ENCODE measurements at places on chromosomes 5 and 9.

DNA sequence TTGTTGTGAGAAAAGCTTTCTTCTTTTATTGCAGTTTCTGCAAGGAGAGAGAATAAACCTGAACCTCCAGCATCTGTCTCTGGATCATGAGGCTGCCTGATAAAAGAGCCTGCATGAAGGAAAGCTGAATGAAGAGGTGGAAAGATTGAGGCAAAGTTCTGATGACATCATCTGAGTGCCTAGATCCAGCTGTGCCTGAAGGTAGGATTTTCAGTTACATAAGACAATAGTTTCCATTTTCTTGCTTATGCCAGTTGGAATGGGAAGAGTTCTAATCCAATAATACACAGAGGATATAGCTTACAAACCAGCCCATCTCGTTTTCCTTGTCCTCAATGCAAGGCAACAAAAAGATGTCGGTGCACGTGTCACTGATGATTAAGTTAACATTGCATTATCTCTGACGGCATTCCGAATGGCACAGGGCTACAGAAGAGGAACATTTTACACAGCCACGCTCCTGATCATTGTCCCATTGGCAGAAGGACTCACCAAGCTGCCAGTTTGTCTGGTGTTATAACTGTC is 105.5 kb upstream of the ERCC6L2 start:
- DNase-seq = no peak

GRCh38 chr5:67050125-67050524 is 146.5 kb downstream of the CD180 start:
- DNase-seq = no peak

GRCh38 chr5:133859073-133859472 is 109.4 kb downstream of the C5orf15 start:
- no peak for DNase-seq

GRCh38 chr5:92991581-92992067 is 589.4 kb downstream of the NR2F1-AS1 start:
- DNase-seq = no peak

GRCh38 chr9:5422276-5422675 is 15.4 kb downstream of the PLGRKT start:
- no peak for DNase-seq

- DNase-seq = no peak
These were observed 278.0 kb upstream of the ADCY2 start for GRCh38 chr5:7117961-7118360.

DNA sequence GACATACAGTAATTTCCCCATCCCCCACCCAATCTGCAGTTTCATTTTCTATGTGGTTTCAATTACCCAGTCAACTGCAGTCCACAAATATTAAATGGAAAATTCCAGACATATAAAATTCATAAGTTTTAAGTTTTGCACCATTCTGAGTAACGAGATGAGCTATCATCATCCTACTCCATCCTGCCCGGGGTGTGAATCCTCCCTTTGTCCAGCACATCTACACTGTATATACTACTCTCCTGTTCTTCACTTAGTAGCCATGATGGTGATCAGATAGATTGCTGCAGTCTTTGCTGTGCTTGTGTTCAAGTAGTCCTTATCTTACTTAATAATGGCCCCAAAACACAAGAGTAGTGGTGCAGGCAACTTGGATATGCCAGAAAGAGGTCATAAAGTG is 11.3 kb downstream of the OXCT1 start:
- no peak for DNase-seq

Measured in activated CD8-positive, alpha-beta memory T cell treated with anti-CD3 and anti-CD28 coated beads for 4 hours (primary cell).